Left colon (tissue), 2 donors: ENCODE measurements at places on chromosomes 13 and 19. TPM values are rescaled to one million over a fixed set of nuclear protein-coding genes. Genes with fewer than 3 reads are reported as not detected.

Gene CLEC17A
- total RNA-seq, result 0.36 TPM

DNA sequence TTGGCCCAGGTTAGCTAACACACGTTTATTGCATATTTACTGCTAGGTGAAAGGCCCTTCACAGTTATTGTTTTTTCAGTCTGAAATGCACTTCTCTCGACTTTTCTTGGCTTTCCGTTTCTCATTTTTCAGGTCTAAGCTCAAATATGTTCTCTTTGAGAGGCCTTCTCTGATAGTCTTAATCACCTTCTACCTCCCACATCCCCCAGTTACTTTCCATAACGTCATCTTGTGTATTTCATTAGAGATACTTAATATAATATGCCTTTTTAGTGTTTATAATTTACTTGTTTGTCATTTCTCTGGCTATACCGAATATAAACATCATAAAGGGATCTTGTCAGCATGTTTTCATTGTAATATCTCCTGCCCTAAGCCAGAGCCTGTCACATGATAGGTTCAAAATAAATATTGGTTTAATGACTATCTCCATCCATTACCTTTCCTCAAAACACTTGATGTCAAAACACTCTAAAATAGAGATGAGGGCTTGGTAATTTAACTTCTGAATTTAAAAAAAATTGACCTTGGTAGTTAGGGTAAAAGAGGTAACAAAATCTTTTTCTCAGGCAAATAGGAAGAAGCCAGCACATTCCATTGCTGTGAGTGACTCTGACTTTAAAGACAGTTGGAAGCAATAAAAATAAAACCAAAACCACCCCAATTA lies 168.6 kb upstream of the RFC3 start:
- DNase-seq, result no peak

DNA sequence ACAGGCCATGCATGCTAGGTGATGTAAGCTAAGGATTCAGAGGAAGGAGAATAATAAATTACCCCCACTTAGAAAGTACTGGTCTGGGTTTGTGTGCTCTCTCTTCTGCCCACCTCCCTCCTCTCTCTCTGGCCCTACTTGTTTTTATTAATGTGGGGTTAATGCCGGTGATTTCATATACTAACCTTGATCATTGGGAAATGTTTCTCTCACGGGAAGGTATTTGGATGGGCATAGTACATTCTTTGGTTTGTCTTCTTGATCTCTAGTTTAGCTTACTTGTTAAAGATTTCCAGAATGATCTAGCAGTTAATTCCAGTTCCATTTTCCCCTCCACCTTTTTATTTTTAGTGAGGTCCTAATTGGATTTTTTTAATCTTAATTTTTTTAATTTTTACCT lies 24.6 kb downstream of the ARHGAP35 start:
- no peak for DNase-seq

- DNase-seq, result no peak
Measured at GRCh38 chr19:27870293-27870692, 1342.7 kb downstream of the UQCRFS1 start.

GRCh38 chr13:76522083-76522755 lies 364.0 kb downstream of the KCTD12 start:
- no peak for DNase-seq

GRCh38 chr13:97961340-97961739 lies 7.9 kb downstream of the IPO5 start:
- no peak for DNase-seq
